ENCODE measurements at places on chromosomes 16 and 17.

DNA sequence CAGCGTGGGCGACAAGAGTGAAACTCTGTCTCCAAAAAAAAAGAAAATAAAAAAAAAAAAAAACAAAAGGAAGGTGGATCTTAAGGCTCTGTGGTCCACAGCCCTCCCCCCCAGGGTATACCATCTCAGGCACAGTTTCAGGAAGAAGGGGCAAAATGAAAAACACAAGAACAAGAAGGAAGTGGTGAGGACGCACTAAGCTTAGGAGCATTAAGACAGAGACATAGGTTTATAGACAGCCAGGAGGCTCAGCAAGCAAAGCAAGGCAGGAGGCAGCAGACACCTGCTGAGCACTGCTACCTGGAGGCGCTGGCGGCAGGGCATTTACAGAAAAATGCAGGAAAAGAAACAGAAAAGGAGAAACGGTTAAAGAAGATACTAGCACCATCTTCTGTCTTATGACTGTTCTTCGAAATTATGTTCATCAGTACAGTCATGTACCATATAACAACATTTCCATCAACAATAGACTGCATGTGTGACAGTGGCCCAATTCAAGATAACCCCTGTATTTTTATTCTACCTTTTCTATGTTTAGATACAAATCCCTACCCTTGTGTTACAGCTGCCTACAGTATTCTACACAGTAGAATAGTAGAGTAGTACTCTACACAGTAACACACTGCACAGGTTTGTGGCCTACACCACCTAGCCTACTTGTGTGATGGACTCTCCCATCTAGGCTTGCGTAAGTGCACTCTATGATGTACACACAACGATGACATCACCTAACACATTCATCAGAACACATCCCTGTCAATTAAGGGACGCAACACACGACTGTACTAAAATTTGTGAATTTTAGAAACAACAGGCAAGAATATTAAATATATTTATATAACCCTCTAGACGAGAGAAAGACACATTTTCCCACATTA lies 62.5 kb downstream of the XPO6 start:
- no peak for DNase-seq

DNA sequence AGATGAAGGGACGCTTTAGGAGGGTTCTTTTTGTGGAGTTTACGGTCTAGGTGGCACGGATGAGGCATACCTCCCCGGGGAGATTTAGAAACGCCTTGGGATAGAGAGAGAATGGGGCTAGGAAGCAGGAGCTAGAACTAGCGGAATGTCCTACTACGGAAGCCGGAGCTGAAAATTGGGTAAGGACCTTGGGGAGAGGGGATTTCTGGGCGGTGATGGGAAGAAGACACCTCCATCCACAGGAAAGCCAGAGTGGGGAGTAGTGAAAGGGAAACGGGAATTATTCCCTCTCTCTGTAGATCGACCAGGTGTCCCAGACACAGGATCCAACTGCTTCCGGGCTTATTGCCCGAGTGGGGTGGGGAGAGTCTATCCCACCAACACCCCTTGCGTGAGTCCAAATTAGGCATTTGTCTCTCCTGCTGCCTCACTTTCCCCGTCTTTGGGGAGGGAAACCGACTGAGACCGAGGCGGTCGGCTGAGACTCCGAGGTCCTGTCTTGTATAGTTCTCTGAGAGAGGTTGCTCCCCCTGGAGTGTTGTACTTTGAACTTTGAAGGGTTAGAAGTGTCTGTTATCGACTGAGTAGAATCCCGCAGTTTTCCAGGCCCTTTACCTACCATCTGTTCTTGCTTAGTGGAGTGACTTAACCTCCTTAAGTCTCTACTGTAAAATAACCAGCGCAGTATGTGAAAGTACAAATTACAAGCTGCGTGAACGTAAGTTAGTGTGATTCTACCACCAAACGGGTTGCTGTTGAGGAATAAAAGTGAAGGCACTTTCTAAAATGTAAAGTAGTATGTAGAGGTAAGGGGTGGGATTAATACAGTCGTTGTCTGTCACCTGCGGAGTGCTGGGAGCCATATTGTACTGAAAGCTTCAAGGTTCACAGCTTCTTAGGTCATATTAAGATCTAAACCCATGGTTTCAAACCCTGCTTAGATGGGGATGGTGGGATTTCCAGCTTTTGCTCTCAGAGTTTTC lies 1.0 kb downstream of the RSPRY1 start:
- no peak for DNase-seq

DNA sequence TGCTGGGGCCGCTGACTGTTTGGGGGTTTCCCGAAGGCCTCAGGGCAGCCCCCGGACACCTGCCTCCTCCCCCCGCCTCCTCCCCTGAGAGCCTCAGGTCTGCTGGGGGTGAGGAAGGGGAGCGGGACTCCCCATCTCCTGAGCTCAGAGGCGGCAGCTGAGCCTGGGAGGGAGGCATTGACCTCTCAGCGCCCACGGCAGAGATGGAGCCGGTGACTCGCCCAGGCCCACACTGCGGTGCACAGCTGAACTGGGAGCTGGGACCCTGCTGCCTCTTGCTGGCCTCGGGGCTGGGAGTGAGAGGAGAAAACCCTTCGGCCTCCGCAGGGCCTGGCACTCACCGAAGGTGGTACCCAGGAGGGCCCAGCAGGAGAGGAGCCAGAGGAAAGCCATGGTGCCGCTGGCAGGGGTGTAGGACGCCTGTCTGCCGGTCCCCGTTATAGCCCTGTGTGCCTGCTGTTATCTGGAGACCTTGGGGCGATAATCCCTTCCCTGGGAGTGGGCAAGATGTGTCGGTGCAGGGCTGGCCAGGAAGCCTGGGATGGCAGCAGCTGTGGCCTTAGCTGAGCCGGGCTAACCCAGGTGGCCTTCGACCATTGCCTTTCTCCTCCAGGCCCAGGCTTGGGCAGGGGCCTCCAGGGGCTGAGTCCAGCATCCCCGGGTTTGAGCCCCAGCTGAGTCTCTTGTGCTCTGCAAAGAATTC lies at the start of gene CTRB2:
Gene CTRB2, minus strand, starts transcription at position 413 of the 703 bp plus-strand sequence. Its CDS starts 20 bp downstream, at position 393.
- DNase-seq: no peak

GRCh38 chr17:16383772-16384287 lies 2.9 kb downstream of the UBB start:
- DNase-seq: no peak

GRCh38 chr17:39416141-39416540 lies 14.7 kb upstream of the FBXL20 start:
- DNase-seq: no peak

DNA sequence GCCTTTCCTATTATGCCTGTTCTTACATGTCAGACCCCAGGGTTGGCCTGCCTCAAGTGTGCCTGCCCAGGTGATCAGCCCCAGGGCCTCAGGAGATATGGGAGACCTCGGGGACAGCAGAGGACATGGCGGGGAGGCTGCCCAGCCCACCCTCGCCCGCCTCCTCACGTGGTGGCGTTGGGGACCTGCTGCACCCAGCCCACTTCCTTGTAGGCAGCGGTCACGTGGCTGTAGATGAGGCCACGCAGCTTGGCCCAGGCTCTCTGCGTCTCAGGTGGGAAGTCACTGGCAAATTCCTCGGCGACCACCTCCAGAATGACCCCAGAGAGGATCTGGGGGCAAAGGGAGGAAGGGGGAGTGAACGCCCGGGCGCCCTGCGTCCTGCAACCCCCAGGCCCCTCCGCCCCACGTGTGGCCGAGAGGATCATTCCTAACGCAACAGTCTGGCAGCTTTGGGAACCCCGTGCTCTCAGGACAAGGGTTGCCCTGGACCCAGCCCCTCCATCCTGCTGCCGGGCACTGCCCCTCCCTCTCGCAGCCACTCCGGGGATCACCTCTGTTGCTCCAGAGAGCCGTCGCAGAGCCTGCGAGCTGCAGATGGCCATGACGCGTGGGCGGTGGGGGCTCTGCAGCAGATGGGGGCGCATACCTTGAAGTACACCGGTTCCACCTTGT lies 6.6 kb downstream of the CYGB start:
- no peak for DNase-seq

GRCh38 chr16:74874912-74875546 lies 100.4 kb upstream of the FA2H start:
- DNase-seq: no peak

DNA sequence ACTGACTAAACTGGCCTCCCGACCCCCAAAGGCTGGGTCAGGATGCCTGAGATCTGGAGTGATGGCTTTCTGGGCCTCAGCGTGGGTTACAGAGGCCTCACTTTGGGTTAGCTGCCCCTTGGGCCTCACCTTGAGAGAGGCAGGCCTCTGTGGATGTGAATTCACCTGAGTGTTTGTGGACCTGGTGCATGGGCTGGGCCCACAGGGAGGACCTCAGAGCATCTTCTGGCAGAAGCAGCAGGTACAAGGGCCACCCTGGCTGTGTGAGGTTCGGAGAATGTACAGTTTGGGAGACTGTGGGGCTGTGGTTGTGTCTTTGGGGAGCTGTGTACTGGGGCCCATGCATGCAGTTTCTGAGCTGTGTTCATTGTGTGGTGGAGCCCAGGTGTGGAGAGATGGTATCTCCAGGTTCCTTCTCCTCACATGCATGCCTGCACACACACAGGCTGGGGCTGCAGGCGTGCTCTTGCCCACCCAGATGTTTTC lies 18.3 kb downstream of the RARA start:
- no peak for DNase-seq

DNA sequence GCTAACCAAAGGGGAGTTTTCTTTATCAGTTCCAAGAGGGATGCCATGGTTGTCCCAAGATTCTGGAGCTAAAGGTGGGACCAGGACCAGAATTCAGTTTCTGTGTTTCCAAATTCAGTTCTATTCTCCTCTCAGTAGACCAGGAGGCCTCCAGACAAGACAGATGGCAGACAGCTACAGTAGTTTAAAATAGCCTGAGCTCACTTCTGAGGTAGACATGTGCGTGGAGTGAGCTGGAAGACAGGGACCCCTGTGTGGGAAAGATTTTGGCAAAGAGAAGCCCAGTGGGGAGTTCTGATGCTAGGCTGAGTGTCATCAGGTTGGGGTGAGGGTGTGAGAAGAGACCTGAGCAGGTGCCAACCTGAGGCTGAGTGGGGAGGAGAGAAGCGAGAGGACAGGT lies 95.4 kb downstream of the PRKCB start:
- DNase-seq: no peak

GRCh38 chr16:3822366-3823045 lies 58.0 kb downstream of the CREBBP start:
- DNase-seq: no peak

- DNase-seq: peak; percentile 45
Observed at GRCh38 chr17:73255671-73256181, 6.0 kb downstream of the CPSF4L start.

- no peak for DNase-seq
Observed at GRCh38 chr17:72358465-72358864, 237.6 kb downstream of the SOX9 start.

DNA sequence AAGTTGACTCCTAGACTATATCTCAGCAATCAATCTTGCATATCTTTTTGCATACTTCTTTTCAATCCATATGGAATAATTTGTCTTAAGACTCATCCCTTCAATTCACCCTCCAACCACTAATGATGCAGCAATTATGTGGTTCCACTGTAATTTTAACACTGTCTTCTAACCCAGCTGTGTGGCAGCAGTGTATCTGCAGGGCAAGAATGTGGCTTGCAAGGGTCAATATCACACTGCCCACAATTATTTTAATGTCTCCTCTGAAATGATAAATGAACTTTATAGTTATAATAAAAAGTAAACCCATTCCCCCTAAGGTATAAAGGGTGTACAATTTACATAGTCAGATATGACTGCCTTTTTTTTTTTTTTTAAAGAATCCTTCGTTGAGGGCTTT lies 48.6 kb downstream of the FTO start:
- DNase-seq: no peak

- no peak for DNase-seq
Observed at GRCh38 chr16:84464116-84464515, 40.3 kb downstream of the MEAK7 start.

DNA sequence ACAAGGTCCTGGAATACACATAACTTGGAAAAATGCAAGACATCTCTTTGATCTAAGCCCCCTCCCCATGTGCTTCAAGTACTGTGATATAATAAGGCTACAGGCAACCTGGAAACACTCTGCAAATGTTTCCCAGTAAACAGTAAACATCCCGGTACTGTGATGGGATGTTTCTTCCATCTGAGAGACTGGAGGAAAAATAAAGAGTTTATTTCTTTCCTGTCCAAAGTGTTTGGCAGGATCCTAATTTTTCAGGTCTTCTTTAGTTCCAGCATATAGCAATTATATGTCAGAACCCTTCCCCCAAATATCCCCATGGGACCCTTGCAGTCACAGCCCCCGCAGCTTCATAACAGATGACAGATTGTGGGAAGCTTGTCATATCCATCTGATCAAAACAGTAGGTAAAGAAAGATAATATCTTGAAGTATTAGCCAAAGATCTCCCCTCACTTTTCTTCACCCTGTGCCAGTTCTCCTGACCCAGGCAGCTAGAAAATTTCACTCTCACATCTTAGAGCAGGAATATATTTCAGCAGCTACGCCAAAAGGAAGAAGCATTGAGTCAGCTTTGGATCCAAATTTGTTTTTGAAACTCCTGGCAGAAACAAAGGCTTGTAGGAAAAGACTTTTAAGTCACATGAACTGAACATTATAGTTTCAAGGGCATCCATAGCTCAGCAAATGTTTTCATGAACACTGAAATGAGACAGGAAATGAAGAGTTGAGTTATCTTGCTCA lies 141.3 kb downstream of the HS3ST3A1 start:
- no peak for DNase-seq

- no peak for DNase-seq
Observed at GRCh38 chr17:327296-327695, 25.3 kb downstream of the RPH3AL start.

DNA sequence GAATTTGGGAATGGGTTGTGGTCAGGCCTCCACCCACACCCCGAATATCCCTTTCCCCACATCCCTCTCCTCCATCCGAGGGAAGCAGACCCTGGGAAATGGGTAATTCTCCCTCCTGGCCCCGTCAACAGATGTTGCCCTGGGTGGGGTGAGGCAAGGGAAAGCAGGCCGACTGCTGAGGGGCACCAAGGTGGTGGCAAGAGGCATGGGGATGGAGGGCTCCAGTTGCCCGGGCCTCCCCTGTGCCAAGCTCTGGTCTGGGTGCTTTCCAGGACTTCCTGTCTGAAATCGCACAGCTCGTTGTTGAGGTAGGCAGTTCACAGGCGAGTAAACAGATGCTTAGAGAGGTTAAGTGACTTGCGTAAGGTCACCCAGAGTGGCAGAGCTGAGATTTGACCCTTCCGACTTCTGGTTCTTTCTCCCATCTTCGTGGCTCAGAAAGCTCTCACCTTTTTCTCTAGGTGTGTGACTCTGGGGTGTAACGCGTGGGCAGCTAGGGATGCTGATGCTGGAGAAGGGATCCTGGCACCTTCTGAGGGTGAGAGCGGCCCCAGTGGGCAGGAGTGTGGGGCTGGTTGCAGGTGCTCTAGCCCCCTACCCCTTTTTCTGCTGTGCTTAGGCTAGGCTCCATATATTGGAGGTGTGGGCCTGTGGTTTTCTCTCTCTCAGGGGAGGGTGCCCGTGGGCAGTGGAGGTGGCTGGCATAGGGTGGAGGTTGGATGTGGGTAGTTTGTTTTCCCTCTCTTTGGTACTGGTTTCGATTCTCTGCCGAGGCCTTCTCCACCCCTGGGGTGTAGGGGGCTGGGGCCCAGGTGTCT lies 17.2 kb downstream of the RARA start:
- DNase-seq: peak; percentile 54

DNA sequence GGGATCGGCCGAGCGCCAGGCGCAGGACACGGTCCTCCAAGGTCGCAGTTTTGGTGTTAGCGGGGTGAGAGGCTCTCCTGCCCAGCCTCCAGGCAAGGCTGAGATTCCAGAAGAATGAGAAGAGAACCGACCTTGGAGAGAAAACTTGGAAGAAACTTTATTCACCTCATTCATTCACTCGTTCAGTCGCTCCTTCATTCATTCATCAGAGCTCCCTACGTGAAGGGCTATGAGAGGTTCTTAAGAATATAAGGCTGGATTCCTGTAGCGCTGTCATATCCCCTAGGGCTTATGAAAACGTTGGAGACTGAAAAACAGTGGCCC lies 991 bp upstream of the MYH10 start:
- DNase-seq: no peak

Measured in stimulated activated CD4-positive, alpha-beta T cell treated with anti-CD3 and anti-CD28 coated beads, Interleukin-1b, Interleukin-23, amount 100 ng/mL, for 48 hours (primary cell).